Lower lobe of right lung (tissue), 2 donors: ENCODE measurements at places on chromosomes 5 and 9. TPM values are rescaled to one million over a fixed set of nuclear protein-coding genes. Genes with fewer than 3 reads are reported as not detected.

GRCh38 chr9:113471143-113471542, 7.6 kb downstream of the RGS3 start:
- H3K4me3 ChIP-seq: no peak overlapping the region
- no peak overlapping the region for H3K27ac ChIP-seq
- no peak for DNase-seq

The SMC2 gene
- total RNA-seq: 10.4 TPM

The DENND4C gene
- total RNA-seq: 105 TPM

- H3K36me3 ChIP-seq: no peaks in the 10 kb centered on the region
- H3K27ac ChIP-seq: no peak overlapping the region
- no peaks in the 10 kb centered on the region for H3K4me1 ChIP-seq
- H3K4me3 ChIP-seq: no peak overlapping the region
- no peak for DNase-seq
Measured at GRCh38 chr5:79191457-79191856, 44.5 kb upstream of the JMY start.

The NR2F1 gene
- 42.6 TPM for total RNA-seq

The STOM gene
- total RNA-seq: 479 TPM

DNA sequence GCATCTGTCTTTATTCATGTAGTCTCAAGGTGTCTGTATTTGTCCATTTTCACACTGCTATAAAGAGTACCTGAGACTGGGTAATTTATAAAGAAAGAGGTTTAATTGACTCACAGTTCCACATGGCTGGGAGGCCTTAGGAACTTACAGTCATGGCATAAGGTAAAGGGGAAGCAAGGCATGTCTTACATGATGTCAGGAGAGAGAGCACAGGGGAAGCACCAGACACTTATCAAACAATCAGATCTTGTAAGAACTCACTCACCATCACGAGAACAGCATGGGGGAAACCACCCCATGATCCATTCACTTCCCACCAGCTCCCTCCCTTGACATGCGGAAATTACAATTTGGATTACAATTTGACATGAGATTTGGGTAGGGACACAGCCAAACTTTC, 44.2 kb downstream of the NLN start:
- no peak overlapping the region for H3K27ac ChIP-seq
- no peaks in the 10 kb centered on the region for H3K27me3 ChIP-seq
- H3K4me3 ChIP-seq: no peak overlapping the region
- peaks cover under 1% of the 10 kb centered on the region for H3K4me1 ChIP-seq
- no peaks in the 10 kb centered on the region for H3K36me3 ChIP-seq

The CCDC180 gene
- 11.3 TPM for total RNA-seq

The PCDHGB3 gene
- 2.2 TPM for total RNA-seq

DNA sequence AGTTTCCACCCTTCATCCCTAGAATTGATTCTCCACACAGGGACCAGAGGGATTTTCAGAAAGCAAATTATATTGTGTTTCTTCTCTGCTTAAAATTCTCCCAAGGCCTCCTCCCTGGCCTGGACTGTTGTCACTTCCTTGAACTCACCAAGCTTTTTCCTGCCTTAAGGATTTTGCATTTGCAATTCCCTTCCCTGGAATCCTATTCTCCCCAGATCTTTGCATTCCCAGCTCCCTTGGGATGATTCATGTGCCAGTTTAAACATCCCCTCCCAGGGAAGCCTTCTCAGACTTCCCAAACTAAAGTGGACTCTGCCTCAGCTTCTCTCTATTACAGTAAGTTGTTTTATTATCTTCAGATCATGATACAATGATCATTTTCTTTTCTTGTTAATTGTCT, 35.2 kb upstream of the PDE8B start:
- H3K4me1 ChIP-seq: peaks cover 4% of the 10 kb centered on the region
- H3K36me3 ChIP-seq: no peaks in the 10 kb centered on the region
- peaks cover 12% of the 10 kb centered on the region for H3K27me3 ChIP-seq
- H3K27ac ChIP-seq: no peak overlapping the region
- H3K4me3 ChIP-seq: no peak overlapping the region

The TEX48 gene
- total RNA-seq: not detected

GRCh38 chr5:100899675-100900074, 3.4 kb downstream of the ST8SIA4 start:
- DNase-seq: no peak
- H3K27ac ChIP-seq: peak overlapping the region; percentile 86
- peak overlapping the region; percentile 73 for H3K4me3 ChIP-seq
- no peaks in the 10 kb centered on the region for H3K36me3 ChIP-seq
- H3K27me3 ChIP-seq: no peaks in the 10 kb centered on the region

- H3K4me1 ChIP-seq: peaks cover 7% of the 10 kb centered on the region
- H3K36me3 ChIP-seq: no peaks in the 10 kb centered on the region
- no peak for DNase-seq
- H3K4me3 ChIP-seq: peak overlapping the region; percentile 39
- peak overlapping the region; percentile 39 for H3K27ac ChIP-seq
- H3K27me3 ChIP-seq: no peaks in the 10 kb centered on the region
Measured at GRCh38 chr5:117888688-117889087, 1099.7 kb downstream of the DTWD2 start.

DNA sequence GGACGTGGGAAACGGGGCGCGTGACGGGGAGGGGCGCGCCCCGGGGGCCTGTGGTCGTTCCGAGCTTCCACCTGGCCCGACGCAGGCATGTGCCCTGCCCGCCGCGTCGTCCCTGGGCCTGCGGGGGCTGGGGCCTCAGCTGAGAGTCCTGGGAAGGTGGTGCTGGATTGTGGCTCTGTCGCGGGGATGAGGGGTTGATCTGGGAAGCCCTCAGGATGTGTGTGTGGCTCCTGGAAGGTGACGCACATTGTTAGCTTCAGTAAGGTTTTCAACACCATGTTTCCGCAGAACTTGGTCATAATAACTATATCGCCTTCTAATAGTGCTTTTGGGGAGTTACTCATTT, 589.1 kb downstream of the MTRR start:
- peaks cover 5% of the 10 kb centered on the region for H3K36me3 ChIP-seq
- H3K27ac ChIP-seq: peak overlapping the region; percentile 81
- no peaks in the 10 kb centered on the region for H3K4me1 ChIP-seq
- H3K4me3 ChIP-seq: peak overlapping the region; percentile 82

DNA sequence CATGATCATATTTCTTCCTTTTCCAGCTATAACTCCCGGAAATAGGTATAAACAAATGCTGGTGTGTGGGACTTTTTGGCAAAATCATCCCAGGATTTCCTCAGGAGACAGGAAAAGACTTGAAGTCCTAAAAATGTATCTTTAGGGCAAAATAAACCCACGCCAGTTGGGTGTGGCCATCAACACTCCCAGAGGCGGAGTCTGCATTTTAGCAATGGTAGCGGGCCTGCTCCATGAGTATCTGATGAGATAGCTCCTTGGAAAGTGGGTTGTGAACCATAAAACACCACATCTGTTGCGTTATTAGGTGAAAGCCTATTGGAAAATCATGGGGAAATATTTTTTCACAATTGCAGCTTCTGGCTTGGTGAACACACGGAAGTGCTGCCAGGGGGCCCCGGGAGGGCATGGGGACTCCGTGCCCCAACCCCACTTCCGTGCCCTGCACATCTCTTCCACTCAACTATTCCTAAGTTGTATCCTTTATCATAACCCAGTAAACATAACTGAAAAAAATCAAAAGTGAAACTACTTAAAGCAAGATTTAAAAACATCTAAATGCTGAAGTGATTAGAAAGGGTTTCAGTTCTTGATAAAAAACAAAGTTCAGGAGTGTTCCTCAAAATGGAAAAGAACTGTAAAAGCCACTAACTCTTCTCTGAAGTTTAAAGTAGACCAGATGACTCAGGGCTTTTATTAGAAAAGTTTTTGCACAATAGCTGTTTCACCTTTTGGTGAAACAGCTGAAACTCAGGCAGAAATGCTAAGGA, 111.2 kb downstream of the LRRC70 start:
- no peak overlapping the region for H3K27ac ChIP-seq
- peak overlapping the region; percentile 13 for H3K4me3 ChIP-seq
- no peaks in the 10 kb centered on the region for H3K4me1 ChIP-seq
- H3K36me3 ChIP-seq: no peaks in the 10 kb centered on the region

- H3K27me3 ChIP-seq: no peaks in the 10 kb centered on the region
- peak; percentile 97 for DNase-seq
- peak overlapping the region; percentile 80 for H3K4me3 ChIP-seq
Measured at GRCh38 chr5:132496191-132496630, 5.6 kb upstream of the IRF1 start.

GRCh38 chr9:87501806-87502205, 4.1 kb downstream of the DAPK1 start:
- H3K4me3 ChIP-seq: peak overlapping the region; percentile 32
- no peak for DNase-seq
- H3K36me3 ChIP-seq: no peaks in the 10 kb centered on the region
- no peaks in the 10 kb centered on the region for H3K27me3 ChIP-seq
- H3K27ac ChIP-seq: peak overlapping the region; percentile 22

DNA sequence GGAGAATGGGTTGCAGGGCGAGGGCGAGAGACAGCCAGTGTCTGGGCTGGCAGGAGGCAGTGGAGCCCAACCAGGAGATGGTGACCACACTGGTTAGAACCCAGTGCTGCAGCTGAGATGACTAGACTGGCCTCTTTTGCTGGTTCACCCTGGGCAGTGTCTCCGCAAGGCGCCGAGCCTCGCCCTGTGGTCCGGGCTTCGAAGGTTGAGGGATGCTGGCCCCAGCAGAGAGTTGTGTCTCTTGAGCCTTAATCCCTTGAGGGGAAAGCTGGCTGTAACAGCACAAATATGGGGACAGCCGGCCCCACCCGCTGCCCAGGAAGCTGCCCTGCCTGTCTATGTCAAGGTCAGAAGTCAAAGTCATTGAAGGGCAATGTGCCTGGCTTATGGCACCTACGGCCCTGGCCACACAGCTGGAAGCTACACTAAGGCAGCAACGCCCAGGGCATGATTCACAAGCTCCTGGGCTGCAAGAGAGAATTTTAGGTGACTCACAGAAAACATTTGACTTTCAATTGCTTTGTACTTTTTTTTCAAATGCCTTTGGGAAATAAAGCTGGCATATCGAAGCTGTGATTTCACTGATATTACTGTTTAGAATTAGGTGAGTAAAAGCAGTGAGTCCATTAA, 33.3 kb downstream of the NKX2-5 start:
- H3K36me3 ChIP-seq: no peaks in the 10 kb centered on the region
- H3K4me3 ChIP-seq: no peak overlapping the region
- no peak overlapping the region for H3K27ac ChIP-seq
- no peaks in the 10 kb centered on the region for H3K4me1 ChIP-seq
- peaks cover 27% of the 10 kb centered on the region for H3K27me3 ChIP-seq

The MARCOL gene
- total RNA-seq: not detected

DNA sequence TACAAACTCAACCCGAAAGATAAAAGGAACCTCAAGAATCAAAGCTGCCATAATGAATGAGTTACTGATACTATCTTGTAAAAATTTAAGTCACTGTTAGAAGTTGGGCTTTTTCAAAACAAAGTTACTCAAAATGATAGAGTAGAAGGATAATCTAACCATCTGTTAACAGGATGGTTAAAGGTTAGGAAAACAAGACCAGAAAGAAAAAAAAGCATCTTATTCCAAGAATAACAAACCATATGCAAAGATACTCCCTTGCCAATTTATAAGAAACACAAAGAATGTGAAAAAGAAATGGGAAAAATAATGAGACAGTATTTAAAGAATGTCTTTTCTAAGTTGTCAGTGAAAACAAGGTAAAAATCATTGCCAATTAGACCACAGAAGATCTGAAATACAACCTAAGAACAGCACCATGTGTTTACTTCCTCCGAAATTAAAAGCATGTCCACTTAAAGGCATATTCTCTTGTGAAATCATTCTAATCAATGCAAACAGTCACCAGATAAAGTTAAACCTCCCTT, 51.2 kb downstream of the STRBP start:
- no peak overlapping the region for H3K4me3 ChIP-seq
- H3K4me1 ChIP-seq: no peaks in the 10 kb centered on the region
- no peak for DNase-seq

The CCNO gene
- 2.2 TPM for total RNA-seq

- H3K4me1 ChIP-seq: peaks cover 4% of the 10 kb centered on the region
- H3K4me3 ChIP-seq: no peak overlapping the region
- DNase-seq: no peak
- no peaks in the 10 kb centered on the region for H3K36me3 ChIP-seq
- H3K27me3 ChIP-seq: no peaks in the 10 kb centered on the region
- peak overlapping the region; percentile 5 for H3K27ac ChIP-seq
Measured at GRCh38 chr9:13939134-13939533, 374.8 kb downstream of the NFIB start.

DNA sequence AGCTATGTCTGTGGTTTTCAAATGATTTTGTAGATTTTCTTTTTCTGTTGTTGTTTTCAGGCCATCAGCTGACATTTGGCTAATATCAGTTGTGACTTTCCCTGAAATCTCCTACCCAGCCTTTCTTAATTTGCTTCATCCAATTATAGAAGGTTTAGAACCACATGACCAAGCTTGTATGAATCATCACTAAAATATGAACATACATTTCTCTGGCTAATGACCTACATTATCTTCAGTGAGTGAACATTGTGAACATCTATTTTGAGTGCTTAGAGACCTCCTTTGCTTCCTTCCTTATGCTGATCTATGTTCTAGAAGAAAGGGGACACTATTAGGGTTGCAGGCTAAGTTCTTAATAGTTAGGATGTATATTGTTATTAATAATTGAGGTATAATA, 532.5 kb downstream of the RAB3C start:
- no peak overlapping the region for H3K4me3 ChIP-seq
- DNase-seq: no peak
- H3K4me1 ChIP-seq: no peaks in the 10 kb centered on the region
- no peaks in the 10 kb centered on the region for H3K36me3 ChIP-seq
- no peaks in the 10 kb centered on the region for H3K27me3 ChIP-seq
- H3K27ac ChIP-seq: no peak overlapping the region

DNA sequence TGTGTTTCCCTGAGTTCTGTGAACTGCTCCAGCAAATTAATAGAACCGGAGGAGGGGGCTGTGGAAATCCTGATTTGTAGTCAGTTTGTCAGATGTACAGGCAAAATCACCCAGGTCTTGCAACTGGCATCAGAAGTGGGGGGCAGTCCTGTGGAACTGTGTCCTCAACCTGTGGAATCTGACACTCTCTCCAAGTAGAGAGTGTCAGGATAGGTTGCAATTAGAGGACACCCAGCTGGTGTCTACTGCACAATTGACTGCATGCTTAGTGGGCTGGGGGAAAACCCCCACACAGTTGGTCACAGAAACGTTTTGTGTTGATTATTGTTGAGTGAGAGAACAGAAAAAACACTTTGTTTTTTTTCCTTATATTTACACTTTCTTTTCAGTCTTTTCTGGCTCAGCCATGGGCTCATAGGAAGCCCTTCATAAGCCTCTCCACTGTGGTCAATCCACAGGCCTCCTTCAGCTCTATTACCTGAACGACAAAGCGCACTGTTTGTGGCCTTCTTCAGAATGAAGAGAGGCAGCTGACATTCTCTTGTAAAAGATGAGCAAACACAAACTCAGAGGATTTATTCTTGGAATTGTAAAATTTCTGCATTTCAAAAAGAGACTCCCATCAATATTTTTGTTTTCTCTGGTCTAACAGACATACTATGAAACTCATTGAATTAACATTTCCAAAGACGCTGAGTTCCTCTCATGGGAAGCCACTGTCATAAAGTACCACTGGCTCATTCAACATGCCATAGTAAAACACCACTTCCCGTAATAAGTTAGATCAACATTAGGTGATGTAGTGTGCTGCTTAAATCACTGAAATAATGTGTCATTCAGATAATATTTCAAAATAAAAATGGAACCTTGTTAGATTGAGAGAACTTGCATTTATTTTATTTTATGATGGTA, 348.9 kb upstream of the RFX3 start:
- no peak overlapping the region for H3K27ac ChIP-seq
- H3K4me1 ChIP-seq: no peaks in the 10 kb centered on the region
- no peak overlapping the region for H3K4me3 ChIP-seq
- H3K27me3 ChIP-seq: no peaks in the 10 kb centered on the region
- H3K36me3 ChIP-seq: peaks cover 4% of the 10 kb centered on the region
